ENCODE measurements at places on chromosomes 4 and X. TPM values are rescaled to one million over a fixed set of nuclear protein-coding genes. Genes with fewer than 3 reads are reported as not detected.

The RAB9B gene
- 0.11 TPM for total RNA-seq

The P2RY4 gene
- 3.7 TPM for total RNA-seq

The HPRT1 gene
- 9.1 TPM for total RNA-seq

The RS1 gene
- not detected for total RNA-seq

GRCh38 chrX:106039920-106040319 lies 1.4 kb upstream of the SERPINA7 start:
- DNase-seq, result no peak

GRCh38 chr4:150224896-150225591 lies 146.8 kb downstream of the DCLK2 start:
- DNase-seq, result no peak

GRCh38 chr4:183873409-183874185 lies 31.5 kb upstream of the STOX2 start:
- DNase-seq, result no peak

The SPANXD gene
- not detected for total RNA-seq

The ENPEP gene
- total RNA-seq, result 1.3 TPM

GRCh38 chrX:70087857-70088630 lies 25.8 kb downstream of the OTUD6A start:
- no peak for DNase-seq

DNA sequence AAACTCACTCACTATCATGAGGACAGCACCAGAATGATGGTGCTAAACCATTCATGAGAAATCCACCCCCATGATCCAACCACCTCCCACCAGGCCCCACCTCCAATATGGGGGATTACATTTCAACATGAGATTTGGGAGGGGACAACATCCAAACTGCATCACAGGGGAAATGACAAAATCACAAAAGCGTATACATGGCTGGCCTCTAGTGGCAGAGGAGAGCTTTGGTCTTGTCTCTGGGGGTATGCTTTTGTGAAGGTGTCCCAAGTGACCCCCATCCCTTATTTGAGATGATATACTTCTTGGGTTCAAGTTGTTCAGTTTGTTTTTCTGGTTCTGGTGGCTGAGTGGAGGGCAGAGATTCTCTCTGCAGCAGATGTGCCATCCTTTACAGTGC lies 8.5 kb upstream of the SETD7 start:
- DNase-seq, result no peak

DNA sequence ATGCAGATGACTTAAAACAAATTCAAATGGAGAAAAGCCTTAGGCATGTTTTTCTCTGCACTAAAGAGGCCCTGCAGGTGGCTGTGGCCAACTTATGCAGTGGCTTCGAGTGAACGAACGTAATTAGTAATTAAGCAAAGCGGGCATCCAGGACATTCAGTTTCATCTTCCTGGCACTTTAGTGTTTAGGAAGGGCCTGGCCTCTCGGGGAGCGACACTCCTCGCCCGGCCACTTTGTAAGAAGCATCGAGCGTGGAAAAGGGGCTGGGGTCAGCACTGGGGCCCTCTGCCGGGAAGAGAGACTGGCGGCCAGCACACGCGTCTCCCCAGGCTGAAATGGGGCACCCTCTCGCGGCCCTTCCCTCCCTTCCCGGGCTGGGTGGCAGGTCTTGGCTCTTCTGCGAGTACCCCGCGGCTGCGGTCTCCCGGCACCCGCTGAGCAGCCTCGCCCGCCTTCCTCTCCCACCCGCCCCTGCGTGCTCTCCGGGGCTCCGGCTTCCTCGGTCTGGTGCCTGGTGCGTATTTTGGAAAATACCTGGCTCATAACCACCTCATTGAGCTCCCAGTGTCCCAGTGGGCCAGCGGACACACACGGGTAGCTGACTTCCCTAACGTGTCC lies 677 bp upstream of the CYP4V2 start:
- DNase-seq, result no peak

GRCh38 chr4:38292529-38292928 lies 332.3 kb downstream of the PTTG2 start:
- no peak for DNase-seq

The AMER1 gene
- 4.0 TPM for total RNA-seq

DNA sequence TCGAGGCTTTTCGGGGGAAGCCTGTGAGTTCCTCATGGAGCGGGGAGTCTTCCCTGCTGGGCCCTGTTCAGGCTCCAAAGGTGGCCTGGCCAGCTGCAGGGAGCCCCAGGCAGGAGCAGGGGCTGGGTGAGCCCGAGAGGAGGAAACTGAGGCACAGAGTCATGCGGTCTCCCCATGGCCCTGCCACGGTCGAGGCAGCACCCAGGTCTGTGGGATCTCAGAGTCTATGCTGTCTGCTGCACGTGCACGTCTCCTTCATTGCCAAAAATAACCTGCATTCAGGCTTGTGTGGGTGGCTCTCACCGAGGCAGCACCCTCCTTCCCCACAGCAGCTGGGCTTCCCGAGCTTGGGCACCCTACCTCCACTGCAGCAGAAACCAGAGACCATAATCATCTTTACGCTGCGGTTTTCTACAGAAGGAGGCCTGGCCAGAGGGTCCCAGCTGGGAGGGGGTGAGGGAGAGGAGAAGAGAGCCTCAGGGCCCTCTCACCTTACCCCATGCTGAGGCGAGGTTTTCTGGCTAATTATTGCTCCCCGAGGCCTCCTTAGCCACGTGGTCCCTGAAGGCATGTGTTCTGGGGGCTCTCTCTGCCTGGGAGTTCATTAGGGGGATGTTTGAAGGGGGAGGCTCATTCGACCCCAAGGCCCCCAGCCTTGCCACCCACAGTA lies 64.3 kb downstream of the CPZ start:
- DNase-seq, result no peak

- no peak for DNase-seq
These were observed 227.4 kb upstream of the ANKRD50 start for GRCh38 chr4:124939908-124940307.

The GC gene
- not detected for total RNA-seq

GRCh38 chr4:122658377-122658776 lies 37.5 kb upstream of the IL21 start:
- DNase-seq, result no peak

- DNase-seq, result no peak
These were observed 13.2 kb upstream of the RAB9B start for GRCh38 chrX:103845165-103845653.

GRCh38 chrX:153812220-153812619 lies 17.8 kb downstream of the SSR4 start:
- DNase-seq, result no peak

- no peak for DNase-seq
These were observed 65.0 kb upstream of the MSX1 start for GRCh38 chr4:4794421-4794820.

The LRAT gene
- total RNA-seq, result 0.16 TPM

- DNase-seq, result no peak
These were observed 70.2 kb upstream of the LONRF3 start for GRCh38 chrX:118904218-118904617.

The ETFDH gene
- total RNA-seq, result 118 TPM

DNA sequence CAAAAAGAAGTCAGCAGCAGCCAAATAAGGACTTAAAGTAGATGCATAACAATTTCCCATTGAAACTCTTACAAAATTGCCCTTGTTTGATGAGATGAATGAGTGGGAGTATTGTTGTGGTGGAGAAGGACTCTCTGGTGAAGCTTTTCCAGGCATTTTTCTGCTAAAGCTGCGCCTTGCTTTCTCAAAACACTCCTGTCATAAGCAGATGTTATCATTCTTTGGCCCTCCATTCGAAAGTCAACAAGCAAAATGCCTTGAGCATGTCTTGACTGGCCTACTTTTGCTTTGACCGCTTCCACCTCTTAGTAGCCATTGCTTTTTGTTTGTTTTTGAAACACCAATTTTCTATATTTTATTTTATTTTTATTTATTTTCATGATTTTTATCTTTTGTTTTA lies 340.9 kb upstream of the FGF13 start:
- DNase-seq, result no peak

DNA sequence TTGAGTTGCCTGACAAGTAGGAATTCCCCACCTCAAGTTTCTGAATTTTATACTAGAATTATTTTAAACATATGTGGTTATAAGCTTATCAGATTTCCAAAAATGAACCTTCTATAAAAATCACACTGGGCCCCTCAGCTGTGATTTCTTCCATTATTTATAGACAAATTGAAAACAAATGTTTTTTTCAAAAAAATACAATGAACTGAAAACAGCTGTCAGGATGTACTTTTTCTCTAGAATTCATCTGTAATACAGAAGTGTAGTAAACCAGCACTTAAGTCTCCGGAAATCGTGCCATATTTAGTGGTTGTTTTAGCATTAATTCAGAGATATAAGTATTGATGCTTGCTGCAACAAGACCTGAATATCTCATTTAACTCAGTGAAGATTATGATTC lies 74.0 kb downstream of the SPRY1 start:
- no peak for DNase-seq

DNA sequence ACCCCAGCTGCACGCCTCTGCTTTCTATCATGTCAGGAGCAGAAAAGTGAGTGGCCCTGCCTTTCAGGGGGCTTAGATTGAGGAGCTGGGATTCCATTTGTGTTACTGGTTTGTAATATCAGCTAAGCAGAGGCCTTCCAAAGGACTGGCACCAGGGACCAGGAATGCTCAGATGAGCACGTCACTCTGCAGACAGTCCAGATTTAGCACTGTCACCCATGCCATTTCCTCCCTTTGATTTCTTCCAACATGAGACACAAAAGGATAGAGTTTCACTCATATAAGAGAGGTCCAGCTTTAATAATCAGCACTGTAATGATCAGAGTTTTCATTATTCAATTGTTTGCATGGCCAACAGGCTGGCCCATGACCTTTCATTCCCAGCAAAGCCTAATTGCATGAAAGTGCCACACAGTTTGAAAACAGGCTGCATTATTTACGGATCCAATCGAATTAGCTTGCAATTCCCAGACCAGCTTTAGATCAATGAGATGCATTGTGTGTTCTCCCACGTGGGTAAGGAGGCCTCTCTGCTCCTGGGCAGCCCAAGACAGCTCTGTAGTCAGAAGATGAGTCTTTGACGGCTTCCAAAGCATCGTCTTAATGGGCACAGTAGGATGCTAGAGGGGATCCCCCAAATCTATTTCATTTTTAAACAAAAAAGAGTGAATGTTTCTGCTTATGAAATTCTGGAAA lies 9.8 kb upstream of the SLC2A9 start:
- DNase-seq, result no peak

DNA sequence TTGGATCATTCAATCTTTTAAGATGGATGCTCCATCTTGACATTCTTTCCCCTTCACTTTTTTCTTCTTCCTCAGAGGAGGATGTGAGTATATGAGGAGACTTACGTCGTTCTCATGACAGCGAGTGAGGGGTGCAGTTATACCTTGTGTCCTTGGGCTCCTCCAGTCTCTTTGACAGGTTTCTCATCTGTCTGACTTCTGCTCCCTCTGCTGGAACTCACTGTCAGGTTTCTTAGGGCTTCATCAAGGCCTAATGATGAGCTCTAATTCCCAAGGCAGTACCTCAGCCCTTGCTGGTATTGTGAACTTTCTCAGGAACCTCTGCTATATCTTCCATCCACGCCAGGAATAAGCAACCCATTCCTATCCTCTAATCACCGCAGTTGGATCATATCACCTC lies 237.8 kb upstream of the ADGRL3 start:
- no peak for DNase-seq

DNA sequence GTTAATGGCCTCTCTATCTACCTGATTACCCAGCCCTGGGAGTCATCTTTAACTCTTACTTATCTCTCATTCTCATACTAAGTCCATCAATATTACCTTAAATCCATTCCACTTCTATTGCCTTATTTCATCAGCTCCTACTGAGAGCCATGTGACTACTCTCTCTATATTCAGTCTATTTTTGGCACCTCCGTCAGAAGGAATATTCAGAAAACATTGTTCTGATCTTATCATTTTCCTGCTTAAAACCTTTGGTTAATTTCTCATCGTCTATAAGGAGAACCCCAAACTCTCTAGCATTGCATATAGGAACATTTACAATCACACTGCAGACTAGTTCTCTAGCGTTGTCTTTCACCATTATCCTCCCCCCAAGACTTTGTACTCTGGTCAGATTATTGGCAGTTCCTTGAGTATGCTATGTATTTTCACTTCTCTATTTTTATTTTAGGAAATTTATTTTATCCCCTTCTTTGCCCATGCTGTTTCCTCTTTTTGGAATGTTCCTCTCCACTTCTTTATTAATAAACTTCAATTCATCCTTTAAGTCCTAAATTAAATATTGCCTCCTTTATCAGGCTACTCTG lies 13.7 kb upstream of the AMMECR1 start:
- no peak for DNase-seq

DNA sequence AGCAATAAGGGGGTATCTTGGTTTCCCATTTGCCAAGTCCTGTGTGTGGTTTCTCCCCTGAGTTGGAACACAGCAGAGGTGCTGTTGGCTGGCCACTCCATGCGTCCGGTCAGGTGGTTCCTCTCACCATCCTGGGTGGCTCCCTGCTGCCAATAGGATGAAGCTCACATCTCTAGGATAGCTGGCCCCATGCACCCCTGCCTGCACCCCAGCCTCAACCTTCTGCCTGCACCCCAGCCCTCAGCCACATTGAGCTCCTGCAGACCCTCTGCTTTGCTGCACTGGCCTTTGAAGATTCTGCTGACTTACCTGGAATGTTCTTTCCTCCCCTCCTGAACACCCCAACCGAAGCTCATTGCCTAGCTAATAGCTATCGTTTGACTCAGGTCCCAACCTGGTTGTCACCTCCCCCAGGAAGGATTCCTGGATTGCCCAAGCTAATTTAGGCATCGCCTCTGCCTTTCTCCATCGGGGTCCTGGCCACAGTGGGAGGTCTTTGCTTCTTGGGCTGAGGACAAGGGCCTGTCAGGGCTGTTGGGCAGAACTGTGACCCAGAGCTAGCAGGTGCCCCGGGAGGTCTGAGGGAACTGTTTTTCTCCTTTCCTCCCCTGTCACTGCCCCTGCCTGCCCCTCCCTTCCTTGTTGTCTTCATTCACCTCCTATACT lies 36.6 kb upstream of the GRPEL1 start:
- no peak for DNase-seq

The MMRN1 gene
- 25.1 TPM for total RNA-seq

The RAB39B gene
- total RNA-seq, result 0.15 TPM

DNA sequence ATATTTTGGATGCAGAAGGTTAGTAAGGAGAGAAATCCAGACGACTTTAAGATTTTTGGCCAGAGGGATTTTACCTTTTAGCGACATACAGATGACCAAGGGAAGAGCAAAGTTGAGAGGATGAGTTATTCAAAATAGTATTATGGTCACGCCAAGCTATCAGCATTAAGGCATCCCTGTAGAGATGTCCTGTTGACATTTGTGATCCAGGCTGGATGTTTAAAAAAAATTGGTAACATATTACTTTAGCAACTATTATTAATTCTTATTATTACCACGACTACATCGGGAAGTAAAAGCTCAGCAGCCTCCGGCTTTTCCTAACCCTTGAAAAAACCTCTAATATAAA lies 562 bp upstream of the OSTC start:
- DNase-seq, result no peak

- no peak for DNase-seq
These were observed 430.9 kb downstream of the MAPK10 start for GRCh38 chr4:85928775-85929591.

- DNase-seq, result no peak
These were observed 409.1 kb upstream of the TENM3 start for GRCh38 chr4:181834071-181834470.

GRCh38 chr4:85777908-85778631 lies 303.1 kb downstream of the ARHGAP24 start:
- no peak for DNase-seq

GRCh38 chr4:88524171-88524570 lies 595 bp upstream of the PYURF start:
- no peak for DNase-seq

Data from lower leg skin (tissue), 4 donors.